Stimulated activated naive B cell treated with anti-CD40 and anti-IgM and Interleukin-4, amounts not matched to agents 10 μg/mL and 1 μg/mL and 100 μg/mL, for 72 hours (primary cell): ENCODE measurements at places on chromosomes 12 and 14.

- DNase-seq = no peak
Measured at GRCh38 chr14:50026396-50026795, 90.0 kb downstream of the VCPKMT start.

DNA sequence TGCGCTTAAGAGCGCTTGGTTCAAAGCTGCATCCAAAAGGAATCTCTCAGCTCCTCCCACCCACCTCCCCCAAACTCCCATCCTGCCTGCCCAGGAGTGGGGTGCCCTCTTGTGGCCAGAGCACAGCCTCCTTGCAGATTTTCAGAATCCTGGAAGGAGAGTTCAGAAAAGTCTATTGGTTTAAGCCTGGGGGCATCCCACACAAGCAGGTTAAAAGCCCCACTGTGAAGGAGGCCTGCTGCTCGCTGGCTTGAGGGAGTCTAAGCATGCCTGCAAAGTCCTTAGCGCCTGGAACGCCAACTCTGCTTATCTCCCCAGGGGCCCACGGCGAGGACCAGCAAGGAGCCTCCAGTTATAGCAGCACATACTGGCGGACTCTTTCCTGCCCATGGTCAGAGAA lies 297.1 kb downstream of the KSR2 start:
- no peak for DNase-seq

DNA sequence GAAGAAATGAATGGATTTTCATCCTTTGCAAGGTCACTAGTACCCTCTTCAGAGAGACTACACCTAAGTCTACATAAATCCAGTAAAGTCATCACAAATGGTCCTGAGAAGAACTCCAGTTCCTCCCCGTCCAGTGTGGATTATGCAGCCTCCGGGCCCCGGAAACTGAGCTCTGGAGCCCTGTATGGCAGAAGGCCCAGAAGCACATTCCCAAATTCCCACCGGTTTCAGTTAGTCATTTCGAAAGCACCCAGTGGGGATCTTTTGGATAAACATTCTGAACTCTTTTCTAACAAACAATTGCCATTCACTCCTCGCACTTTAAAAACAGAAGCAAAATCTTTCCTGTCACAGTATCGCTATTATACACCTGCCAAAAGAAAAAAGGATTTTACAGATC lies 40.8 kb downstream of the SPATA7 start:
- DNase-seq = no peak

DNA sequence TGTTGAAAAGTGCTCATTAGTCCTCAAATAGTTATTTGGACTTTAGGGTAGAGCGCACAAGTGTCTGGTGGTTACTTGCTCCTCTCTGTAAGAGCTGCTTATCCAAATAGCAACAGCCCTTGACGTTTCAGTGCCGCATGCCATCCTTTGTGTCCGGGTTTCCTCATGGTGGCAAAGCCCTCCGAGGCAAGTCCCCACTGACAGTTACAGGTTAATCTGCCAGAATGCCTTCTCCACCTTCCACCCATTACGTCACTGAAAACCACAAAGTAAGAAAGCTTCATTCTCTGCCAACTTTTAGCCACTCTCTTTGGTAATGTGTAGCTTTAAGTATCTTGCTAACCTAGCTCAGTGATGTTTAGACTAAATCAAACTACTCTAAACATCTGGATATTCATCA lies 78.6 kb downstream of the POLR3B start:
- DNase-seq = no peak

GRCh38 chr12:79522989-79523386 lies 167.8 kb downstream of the PAWR start:
- no peak for DNase-seq

DNA sequence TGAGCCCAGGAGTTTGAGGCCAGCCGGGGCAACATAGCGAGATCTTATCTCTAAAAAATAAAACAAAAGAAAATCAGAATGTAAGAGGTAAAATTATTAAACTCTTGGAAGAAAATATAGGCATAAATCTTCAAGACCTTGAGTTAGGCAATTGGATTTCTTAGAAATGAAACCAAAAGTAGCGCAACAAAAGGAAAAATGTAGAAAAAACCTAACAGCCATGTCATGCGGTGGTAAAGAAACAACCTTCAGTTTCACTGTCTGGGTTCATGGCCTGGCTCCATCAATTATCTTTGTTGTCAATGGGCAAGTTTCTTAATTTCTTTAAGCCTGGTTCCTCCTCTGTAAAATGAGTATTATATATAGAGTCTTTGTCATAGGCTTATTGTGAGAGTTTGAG lies 5.6 kb upstream of the GCH1 start:
- no peak for DNase-seq

GRCh38 chr14:76408877-76409276 lies 32.9 kb downstream of the ESRRB start:
- no peak for DNase-seq

DNA sequence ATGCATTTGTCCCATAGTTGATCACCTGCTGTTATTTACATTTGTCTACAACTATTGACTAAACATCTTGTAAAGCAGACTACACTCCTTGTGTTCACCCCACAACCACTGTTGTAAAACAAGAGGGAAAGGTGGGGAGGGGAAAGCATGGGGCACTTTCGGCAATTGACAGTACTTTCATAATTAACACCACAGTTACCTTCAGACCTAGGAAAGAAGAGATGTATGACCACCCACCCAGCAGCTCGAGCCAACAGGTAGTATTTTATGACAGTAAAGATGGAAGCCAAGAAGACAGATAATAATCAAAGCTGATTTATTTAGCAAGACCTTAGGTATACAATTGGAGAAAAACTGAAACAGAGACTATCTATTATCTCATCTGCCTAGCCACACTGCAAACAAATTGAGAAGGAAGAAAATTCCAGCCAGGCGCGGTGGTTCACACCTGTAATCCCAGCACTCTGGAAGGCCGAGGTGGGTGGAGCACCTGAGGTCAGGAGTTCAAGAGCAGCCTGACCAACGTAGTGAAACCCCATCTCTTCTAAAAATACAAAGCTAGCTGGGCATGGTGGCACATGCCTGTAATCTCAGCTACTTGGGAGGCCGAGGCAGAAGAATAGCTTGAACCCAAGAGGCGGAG lies 11.2 kb downstream of the HECTD4 start:
- no peak for DNase-seq

DNA sequence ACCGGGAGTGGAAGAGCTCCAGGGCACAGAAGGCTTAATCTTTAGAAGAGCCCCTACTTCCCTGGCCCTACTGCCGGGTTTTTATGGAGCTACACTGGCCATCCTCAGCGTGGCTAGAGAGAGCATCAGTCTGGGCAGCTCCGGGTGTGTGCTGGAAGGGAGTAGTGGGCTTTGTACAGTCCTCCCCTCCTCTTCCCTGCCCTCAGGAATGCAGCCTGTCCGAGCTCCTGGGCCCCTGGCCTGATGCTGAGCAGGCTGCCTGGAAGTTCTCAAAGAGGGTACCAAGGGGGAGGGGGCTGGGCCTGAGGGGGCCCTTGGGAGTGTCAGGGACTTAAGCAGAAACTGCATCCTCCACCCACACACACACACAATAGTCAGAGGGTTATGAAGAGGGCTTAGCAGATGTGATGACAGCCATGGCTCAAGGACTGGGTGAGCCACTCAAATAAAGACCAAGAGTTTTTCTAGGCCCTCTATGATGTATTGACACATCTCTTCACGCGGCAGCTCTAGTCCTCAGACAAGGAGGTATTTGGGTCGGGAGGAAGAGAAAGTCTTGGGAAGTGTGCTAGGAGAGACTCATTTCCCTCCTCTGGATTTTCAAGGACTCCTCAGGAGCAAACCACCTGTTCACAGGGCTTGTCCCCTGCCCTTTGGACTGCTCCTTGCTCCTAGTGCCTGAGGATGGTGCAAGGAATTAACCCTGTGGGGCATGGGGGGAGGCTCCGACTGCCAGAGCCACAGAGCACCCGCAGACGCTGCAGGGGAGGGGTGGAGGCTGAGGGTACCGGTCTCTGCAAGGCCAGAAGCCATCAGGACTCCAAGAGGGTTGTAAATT lies 16.5 kb upstream of the FIGNL2 start:
- DNase-seq = no peak

DNA sequence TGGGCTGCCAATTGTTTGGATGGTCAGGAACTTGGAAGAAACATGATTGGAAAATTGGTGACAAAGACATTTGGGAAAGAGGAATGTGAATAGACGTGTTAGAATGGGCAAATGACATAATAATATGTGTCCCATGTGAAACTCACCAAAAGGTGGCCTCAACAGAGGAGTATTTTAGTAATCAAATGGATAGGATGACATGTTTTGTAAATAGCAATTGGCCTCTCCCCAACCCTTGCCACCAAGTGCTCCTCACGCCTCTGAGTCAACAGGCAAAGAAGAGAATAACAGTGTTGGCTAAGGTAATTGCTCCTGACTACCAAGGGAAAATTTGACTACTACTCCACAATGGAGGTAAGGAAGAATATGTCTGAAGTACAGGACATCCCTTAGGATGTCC lies 81.4 kb downstream of the ATXN7L3B start:
- no peak for DNase-seq

- DNase-seq = no peak
Measured at GRCh38 chr12:64192644-64193444, 29.3 kb downstream of the KICS2 start.

- DNase-seq = no peak
Measured at GRCh38 chr14:94574336-94574735, 6.9 kb upstream of the SERPINA5 start.

- DNase-seq = no peak
Measured at GRCh38 chr12:22209422-22209821, 125.1 kb downstream of the ST8SIA1 start.

DNA sequence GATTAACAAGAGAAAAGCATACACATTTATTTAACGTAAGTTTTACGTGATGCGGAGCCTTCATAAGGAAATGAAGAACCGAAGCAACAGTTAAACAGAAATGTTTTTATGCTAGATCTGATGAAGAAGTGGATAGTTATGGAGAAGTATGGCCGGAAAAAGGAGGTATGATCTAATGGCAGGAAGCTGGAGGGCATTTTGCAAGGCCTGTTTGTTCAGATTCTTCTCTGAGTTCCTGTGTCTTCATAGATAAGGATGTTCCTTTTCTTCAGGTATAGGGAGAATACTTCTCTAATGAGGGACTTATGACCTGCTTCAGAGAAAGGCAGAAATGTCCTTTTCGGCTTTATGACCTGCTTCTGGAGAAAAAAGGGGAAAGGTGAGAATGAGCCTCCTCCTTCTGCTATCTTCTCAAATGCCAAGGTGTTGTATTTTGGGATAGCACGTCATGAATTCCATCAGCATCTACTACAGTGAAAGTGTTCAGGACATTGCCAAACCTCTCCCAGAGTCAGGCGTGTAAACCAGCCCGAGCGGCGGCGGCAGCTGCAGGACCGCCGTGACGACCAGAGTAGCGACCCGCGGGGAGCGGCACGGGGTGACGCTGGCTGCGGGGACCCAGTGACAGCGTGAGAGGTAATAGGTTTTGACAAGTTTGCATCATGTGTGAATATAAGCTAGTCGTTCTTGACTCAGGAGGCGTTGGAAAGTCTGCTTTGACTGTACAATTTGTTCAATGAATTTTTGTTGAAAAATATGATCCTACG lies 33.7 kb upstream of the SGPP1 start:
- DNase-seq = no peak

- peak; percentile 84 for DNase-seq
Measured at GRCh38 chr14:24332268-24332993, 2.4 kb downstream of the ADCY4 start.

DNA sequence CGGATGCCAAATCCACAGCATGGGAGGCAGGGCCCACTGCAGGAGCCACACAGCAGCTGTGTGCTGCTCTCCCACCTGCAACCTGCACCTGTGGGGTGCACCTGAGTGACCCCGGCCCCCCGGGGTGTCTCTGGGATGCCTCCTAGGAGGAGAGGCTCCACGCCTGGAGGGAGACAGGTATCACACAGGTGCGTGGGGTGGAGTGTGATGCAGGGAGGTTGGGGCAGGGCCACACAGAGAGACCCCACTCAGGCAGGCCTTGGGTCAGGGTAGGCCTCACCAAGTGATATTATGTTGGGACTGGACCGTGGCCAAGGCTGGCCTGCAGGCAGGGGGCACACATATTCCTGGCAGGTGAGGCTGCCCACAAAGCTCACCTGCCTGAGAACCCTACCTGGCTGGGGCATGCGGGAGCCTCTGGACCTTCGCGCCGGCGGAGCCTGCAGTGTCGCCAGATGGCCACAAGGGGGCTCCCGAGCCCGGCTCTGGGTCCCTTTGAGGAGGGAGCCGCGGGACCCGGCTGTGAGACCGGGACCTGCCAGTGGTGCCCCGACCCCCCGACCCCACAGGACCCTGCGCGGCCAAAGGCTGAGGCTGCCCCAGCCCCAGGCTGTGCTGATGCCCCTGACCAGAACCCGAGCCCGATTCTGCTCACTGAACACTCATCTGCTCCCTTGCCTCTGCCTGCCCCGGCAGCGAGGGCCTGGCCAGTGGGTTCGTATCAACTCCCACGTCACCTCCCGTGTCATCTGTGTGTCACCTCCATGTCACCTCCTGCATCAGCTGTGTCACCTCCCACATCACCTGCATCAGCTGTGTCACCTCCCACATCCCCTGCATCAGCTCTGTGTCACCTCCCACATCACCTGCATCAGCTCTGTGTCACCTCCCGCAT lies 11.4 kb downstream of the TMEM121 start:
- DNase-seq = peak; percentile 63

- DNase-seq = no peak
Measured at GRCh38 chr14:23632461-23633159, 3.6 kb upstream of the DHRS2 start.

- no peak for DNase-seq
Measured at GRCh38 chr12:61291647-61292046, 968.6 kb upstream of the USP15 start.

GRCh38 chr14:69013943-69014782 lies 35.1 kb upstream of the ACTN1 start:
- no peak for DNase-seq

GRCh38 chr12:72368719-72369422 lies 96.7 kb downstream of the TRHDE start:
- no peak for DNase-seq

DNA sequence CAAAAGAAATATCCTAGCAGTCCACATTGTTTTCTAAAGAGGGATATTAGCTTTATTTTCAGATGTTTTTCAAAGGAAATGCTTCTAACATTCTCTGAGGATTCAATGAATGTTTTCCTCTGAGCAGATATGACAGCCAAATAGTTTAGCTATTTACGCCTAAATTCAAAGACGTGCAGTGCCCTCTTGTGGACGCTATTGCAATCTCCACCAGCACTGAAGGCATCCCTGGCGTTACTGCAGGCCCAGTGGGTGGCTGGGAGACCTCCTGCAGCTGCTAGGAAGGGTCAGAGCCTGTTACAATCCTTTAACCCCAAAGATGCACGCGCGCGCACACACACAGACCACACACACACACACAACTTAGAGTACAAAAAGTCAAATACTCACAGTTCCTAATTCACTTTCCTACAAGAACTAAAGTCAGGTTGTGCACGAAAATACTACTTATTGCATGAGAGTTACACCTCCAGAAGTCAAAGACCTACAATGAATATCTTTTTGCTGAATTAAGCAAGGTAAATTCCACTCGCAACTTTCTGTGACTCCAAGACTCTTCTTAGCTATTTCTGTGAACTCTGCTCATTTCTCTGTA lies 589.3 kb upstream of the TMEM132C start:
- DNase-seq = peak; percentile 13

DNA sequence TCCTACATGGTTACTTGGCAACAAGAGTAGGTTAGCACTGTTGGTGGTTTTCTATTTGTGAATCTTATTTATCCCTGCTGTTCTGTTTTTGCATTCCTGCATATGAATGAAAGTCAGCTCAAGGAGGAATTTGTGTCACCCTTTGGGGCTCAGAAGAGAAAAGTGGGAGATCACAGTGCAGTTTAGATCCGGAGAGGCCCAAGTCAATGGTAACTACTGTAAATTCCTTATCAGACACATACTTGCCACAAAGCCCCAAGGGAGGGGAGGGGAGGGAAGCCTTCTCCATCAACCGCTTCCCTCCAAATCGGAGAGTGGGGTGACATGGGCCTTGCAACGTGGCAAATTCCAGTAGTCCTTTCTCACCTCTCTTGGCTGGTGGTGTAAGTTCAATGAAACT lies 15.0 kb downstream of the GSG1 start:
- DNase-seq = no peak
